ENCODE measurements at places on chromosomes 16 and 17.

- DNase-seq = no peak
These were observed 22.3 kb downstream of the SRP68 start for GRCh38 chr17:76049836-76050537.

DNA sequence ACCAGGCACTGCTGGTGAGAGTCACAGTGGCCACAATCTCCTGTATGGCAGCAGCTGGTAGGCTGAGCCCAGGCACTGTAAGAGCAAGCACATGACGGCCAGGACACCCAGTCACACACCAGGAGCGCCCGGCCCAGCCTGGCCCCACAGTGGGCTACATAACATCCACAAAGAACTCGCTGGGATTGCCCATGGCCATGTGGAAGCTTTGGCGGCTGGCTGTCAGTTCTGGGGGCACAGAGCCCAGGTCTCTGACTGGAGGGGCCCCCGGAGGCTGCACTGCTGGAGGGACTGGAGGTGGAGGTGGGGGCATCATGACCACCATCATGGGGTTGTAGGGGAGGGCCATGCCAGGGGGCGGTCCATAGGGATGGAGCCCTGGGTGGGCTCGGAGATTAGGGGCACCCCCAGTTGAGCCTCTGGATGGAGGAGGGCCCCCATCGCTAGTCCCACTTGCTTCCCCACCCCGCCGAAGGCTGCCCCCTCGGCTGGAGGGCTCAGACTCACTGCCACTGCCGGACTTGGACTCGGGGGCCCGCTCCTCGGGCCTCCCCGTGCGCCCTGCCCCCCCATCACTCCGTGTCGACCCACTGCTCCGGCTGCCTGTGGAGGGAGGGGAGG is 6.1 kb downstream of the ACADVL start:
- no peak for DNase-seq

GRCh38 chr17:58283674-58284612 is 3.2 kb upstream of the MPO start:
- no peak for DNase-seq

DNA sequence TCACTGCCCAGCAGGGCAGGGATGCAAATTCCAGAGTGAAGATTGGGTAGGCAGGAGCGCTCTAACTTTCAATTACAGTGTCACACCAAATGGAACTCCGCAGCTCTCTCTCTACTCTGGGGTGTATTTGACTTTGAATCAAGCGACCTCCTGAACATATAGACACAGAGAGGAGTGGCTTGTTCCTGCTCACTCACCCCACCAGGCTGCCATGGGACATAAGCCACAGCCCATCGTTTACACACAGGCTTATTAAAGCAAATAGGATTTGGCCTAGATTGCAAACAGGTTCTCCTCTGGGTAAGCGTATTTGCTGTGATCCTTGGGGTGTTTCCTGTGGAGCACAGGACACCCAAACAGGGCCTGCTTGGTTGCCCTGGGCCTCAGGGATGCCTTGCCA is 281.6 kb upstream of the CCL2 start:
- no peak for DNase-seq

DNA sequence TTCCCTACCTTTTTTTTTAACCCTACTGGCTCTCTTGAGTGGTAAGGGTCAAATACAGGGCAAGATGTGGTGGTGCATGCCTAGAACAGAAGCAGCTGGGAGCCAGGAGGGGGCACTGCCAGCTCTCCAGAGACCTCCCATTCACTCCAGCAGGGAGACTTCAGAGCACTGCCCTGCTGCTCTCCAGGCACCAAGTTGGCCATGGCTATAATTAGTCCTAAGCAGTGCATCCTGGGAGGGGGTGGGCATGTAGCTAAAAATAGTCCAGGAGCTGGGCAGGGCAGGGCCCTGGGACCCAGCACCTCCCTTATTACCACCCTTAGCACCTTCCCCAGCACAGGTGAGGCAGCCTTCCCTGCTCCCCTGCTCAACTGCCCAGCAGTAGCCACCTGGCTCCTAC is 3.5 kb downstream of the CORO6 start:
- no peak for DNase-seq

DNA sequence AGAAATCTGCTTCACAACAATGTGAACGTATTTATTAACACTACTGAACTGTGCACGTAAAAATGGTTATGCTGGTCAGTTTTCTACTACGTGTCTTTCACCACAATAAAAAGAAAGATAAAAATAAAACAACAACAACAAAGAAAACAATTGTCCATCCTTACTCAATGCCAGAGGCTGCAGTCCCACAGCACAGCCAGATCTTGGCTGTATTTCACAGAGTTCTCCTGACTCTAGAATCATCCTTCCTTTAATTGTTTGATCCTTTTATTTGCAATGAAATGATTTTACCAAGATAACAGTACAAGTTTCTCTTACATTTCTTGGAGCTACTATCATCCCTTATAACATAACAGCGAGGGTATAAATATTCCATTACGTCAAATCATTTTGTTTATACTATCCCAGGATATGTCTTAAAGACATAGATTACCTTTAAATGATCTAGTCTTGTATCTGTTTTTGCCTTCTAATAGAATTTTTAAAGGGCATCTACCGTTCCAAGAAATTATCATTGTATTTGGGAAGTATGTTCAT is 103.3 kb downstream of the SLC39A11 start:
- DNase-seq = no peak

- DNase-seq = no peak
These were observed 140.7 kb downstream of the SDK2 start for GRCh38 chr17:73503560-73503959.

DNA sequence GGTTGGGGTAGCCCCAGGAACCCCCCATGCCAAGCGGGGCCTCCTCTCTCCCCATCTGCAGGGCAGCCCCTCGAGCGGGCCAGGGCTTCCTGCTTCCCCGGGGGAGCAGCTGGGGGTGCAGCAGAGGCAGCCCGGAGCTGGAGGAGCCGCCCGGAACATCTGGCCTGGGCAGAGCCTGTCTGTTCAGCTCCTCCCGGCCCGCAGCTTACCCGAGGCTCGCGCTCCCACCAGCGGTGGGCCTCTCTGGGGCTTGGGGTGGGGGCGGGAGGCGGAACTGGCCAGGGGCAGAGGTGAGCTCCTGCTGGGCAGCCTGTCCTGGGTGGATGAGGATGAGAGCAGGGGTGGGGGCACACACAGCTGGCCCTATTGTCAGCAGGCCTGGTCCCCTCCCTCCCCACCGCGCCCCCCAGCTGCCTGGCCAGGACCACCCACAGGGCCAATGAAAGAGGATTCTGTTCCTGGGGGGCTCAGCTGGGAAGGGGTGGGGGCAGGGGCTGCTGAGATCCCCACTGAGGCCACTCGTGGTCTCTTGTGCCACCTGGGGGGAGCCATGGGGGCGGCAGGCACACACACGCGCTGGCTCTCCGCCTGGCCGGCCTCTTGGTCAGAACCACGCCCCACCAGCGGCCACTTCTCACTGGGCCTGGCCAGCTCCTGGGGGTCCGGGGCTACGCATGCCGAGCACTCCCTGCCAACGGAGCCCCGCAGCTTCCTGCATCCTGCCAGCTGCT is 34.7 kb downstream of the BAHCC1 start:
- no peak for DNase-seq

DNA sequence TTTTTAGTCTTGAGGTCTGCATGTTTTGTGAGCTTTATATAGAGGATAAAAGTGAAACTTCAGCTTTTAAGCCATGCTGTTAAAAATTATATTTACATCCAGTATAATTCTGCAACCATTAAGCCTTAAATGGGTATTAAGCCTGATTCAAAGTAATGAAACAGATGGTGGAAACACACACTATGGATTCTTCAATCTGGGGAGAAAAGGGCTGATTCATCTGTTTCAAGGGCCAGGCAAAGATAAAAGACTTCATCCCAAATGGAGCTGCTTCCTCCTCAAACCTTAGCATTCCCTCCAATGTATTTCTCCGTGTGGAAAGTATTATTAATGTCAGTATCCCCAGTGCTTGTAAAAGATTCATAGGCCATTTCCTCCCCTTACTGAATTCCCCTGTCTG is 367.4 kb upstream of the ZFHX3 start:
- no peak for DNase-seq

DNA sequence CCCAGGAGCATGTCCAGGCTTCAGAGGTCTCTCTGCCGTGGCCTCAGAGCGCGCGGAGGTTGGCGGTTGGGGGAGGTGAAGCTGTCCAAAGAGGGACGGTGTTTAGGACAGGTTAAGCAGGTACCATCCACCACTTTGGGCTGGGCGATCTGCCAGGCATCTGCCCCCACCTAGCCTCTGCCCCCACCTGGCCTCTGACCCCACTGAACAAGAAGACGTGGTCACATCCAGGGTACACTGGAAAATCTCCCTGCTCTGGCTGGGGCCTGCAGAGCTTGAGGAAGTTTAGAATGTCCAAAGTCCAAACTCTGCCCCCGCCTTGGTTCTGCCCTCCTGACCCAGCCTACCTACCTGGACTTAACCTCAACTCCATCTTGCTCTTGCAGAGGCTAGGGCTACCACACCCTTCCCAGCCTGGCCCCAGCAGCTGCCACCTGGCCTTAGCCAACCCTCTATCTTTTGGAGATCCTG is 1.6 kb downstream of the ITGA3 start:
- DNase-seq = no peak

- DNase-seq = no peak
These were observed at the start of gene SSTR5 for GRCh38 chr16:1072526-1073261. SSTR5 (plus strand) TSS chr16:1072747; CDS start chr16:1078869, 6,122 bp downstream.

DNA sequence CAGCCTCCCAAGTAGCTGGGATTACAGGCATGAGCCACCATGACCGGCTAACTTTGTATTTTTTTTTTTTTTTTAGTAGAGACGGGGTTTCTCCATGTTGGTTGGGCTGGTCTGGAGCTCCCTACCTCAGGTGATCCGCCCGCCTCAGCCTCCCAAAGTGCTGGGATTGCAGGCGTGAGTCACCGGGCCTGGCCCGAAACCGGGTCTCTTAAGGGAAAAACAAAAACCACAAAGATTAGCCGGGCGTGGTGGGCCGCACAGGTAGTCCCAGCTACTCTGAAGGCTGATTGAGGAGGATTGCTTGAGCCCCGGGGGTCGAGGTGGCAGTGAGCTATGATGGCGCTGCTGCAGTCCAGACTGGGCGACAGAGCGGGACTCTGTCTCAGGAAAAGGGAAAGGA is 19.9 kb upstream of the RBL2 start:
- no peak for DNase-seq

GRCh38 chr17:1212946-1213345 is 33.2 kb upstream of the ABR start:
- no peak for DNase-seq

DNA sequence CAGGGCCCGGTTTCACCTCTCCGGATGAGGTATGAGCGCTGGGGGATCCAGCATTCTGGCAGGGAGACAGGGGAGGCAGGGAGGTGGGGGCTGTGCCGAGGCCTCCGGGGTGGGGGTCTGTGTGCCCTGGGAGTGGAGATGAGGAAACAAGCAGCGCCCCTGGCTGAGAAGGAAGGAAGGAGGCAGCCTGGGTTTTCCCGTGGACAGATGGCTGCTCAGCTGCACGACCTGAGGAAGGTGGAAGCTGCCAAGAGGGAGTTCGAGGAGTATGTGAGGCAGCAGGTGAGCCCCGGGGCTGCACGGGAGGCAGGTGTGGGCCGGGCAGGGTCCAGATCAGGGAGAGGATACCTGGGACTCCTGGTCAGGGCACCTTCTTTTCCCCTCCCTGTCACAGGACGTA is 4.3 kb downstream of the RNF112 start:
- no peak for DNase-seq

- peak; percentile 29 for DNase-seq
These were observed 981 bp downstream of the GLG1 start for GRCh38 chr16:74605746-74606520.

- no peak for DNase-seq
These were observed 18.0 kb downstream of the KLHDC4 start for GRCh38 chr16:87747626-87748414.

GRCh38 chr16:54630284-54630967 is 300.2 kb upstream of the IRX5 start:
- DNase-seq = no peak

DNA sequence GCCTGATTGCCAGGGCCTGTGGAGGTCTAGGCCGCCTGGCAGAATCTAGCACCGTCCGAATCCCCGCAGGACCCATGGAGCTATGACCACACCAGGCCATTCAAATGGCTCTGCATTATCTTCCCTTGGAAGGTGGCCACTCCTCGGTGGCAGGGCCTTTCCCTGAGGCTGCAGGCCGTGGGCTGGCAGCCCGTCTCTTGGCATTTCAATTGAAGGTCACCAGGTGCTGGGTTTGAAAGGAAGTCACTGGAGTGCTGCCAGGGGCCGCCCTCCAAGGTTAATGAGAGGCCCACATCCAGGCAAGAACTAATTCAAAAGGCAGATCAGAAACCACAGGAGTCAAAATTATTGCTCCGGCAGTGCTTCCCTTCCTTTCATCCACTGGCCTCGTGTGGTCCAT is 27.7 kb upstream of the CACNG5 start:
- DNase-seq = no peak

GRCh38 chr16:67934306-67935100 is 2.1 kb downstream of the PSMB10 start:
- DNase-seq = no peak

- DNase-seq = no peak
These were observed 31.9 kb downstream of the USP22 start for GRCh38 chr17:21010705-21011596.

GRCh38 chr16:85523602-85524364 is 89.3 kb upstream of the GSE1 start:
- DNase-seq = no peak

GRCh38 chr17:48244814-48245213 is 137.2 kb downstream of the SNX11 start:
- DNase-seq = no peak

DNA sequence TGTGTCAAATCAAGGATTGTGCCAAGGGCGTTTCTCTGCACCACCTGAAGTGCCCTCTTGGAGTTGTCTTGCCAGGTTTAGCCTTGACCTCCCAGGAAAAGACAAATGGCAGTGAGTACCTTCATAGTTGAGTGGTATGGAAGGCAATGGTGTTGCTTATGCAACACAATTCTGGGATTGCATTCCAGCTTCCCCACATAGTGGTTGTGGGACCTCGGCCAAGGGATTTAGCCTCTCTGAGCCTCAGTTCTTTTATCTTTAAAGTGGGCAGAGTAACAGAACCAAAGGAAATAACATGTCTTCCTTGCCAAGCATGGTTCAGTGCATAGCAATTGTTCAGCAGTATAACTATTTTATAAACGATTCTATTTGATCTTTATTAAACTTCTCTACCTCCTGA is 49.4 kb downstream of the CCDC42 start:
- DNase-seq = no peak

GRCh38 chr17:40485851-40486521 is 15.4 kb downstream of the TNS4 start:
- no peak for DNase-seq

- DNase-seq = no peak
These were observed 29.6 kb upstream of the FOXK2 start for GRCh38 chr17:82489851-82490511.

- no peak for DNase-seq
These were observed 17.3 kb upstream of the C16orf74 start for GRCh38 chr16:85768199-85768598.

GRCh38 chr16:30669026-30669902 is 11.0 kb downstream of the FBRS start:
- DNase-seq = no peak

Measured in hematopoietic multipotent progenitor cell treated with erythropoietin and hydrocortisone succinate and interleukin-3 and kit ligand, for 17 days (in vitro differentiated cells).